Stimulated activated CD4-positive, alpha-beta T cell treated with anti-CD3 and anti-CD28 coated beads, Interleukin-4, amount 100 ng/mL, for 1 hour (primary cell): ENCODE measurements at places on chromosomes 6 and 20.

- no peak for DNase-seq
Observed at GRCh38 chr20:15359056-15359455, 1021.6 kb upstream of the FLRT3 start.

DNA sequence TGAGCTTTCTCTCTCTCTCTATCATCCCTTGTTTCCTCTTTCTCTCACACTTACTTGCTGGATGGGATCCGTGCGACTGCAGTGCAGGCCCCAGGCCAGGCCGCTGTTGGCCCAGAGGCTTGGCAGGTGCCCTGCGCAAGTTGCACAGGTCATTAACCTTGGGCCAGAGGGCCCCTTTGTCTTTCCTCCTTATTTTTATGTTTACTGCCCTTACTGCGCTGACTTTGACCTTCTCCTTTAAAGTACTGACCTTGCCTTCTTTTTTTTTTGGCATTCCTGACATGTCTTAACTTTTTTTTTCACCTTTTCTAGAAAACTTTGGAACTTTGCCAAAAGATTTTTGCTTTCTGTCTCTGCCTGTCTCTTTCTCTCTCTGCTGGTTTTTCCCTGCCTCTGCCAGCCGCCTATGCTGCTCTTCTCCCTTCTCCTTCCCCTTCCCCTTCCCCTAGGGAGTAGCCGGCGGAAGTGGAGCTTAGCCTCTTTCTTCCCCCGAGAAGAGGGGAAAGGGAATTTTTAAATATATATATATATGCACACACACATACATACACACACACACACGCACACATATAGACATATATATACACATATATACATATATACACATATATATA is 59.6 kb upstream of the CDH4 start:
- no peak for DNase-seq

DNA sequence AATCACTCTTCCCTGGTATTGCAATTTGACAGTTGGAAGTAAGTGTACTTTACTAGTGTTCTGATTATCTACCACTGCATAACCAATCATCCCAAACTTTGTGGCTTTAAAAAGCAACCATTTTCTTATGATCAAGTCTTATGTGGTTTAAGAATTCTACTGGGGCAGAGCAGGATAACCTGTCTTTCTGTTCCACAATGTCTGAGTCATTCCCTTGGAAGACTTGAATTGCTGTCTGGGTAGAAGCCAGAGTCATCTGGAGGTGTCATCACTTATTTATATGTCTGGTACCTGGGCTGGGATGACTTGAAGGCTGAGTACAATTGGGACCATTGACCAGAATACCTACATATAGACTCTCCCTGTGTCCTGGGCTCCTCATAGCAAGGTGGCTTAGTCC is 644.3 kb downstream of the HDGFL1 start:
- DNase-seq = no peak

DNA sequence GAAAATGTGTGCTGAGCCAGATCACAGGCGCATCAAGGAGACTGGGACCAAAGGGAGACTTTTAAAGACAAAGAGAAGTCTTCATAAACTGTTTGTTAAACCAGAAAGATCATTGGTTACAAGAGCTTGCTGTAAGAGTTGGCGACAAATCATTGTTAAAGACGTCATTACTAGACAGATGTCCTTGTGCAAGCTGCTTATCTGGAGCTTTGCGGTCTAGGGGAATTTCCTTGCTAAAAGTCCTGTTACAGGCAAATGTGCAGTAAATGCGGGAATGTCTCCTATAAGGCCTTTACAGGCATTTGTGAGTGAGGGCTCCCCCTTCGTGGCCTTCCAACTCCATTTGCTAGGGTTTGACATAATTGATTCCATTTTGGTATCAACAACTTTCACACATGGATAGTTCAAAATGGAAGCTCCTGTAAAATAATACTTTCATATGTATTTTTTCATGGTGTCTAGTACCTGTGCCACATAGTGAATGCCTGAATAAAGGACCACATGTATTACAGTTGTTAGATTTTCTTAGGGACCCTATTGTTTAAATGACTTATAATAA is 362.4 kb downstream of the UTRN start:
- DNase-seq = no peak

DNA sequence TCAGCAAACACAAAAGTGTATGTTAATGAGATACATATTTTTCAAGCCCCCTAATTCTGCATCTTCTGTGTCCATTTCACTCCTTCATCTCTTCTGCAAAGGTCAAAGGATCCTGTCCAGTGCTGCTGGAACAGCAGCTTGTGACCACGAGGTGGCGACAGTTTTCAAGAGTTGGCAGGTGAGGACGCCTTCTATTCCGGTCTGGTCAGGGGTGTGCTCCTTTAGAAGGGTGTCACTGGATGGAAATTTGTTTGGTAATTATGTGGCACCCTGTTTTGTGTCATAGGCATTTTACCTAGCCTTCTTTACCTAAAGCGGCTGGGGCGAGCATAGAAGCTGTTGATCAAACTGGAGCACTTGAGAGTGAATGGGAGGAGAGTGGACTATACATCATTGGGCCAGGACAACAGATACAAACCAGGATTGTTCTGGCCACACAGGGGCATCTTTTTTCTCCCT is 32.9 kb upstream of the ERVFRD-1 start:
- peak; percentile 73 for DNase-seq

DNA sequence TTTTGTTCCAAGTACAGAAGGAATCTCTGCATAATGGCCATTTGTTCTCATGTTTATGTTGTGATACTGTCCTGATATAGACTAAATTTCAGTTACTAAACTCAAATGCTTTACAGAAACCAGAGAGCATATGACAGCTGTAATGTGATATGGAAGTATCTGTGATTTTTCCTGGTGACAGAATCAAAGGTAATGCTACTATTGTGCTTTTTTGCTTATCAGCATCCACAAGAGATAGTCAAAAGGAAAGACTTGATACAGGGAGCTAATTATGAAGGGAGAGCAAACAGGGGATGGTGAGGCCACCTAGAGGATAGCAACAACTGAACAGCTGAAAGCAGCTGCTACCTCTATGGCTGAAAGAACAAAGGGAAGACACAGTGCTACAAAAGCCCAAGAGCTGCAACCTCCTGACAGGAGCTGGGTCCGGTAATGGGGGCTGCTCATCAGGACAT is 181.4 kb downstream of the PHF3 start:
- no peak for DNase-seq

GRCh38 chr20:23362392-23363256 is 642 bp downstream of the GZF1 start:
- DNase-seq = no peak

- no peak for DNase-seq
Observed at GRCh38 chr6:30683183-30683979, 3.1 kb downstream of the PPP1R18 start.

- DNase-seq = no peak
Observed at GRCh38 chr20:21019814-21020658, 86.1 kb downstream of the LINC00237 start.

GRCh38 chr20:11766961-11767360 is 150.7 kb upstream of the BTBD3 start:
- no peak for DNase-seq

- no peak for DNase-seq
Observed at GRCh38 chr6:97294451-97294850, 11.4 kb upstream of the MMS22L start.

DNA sequence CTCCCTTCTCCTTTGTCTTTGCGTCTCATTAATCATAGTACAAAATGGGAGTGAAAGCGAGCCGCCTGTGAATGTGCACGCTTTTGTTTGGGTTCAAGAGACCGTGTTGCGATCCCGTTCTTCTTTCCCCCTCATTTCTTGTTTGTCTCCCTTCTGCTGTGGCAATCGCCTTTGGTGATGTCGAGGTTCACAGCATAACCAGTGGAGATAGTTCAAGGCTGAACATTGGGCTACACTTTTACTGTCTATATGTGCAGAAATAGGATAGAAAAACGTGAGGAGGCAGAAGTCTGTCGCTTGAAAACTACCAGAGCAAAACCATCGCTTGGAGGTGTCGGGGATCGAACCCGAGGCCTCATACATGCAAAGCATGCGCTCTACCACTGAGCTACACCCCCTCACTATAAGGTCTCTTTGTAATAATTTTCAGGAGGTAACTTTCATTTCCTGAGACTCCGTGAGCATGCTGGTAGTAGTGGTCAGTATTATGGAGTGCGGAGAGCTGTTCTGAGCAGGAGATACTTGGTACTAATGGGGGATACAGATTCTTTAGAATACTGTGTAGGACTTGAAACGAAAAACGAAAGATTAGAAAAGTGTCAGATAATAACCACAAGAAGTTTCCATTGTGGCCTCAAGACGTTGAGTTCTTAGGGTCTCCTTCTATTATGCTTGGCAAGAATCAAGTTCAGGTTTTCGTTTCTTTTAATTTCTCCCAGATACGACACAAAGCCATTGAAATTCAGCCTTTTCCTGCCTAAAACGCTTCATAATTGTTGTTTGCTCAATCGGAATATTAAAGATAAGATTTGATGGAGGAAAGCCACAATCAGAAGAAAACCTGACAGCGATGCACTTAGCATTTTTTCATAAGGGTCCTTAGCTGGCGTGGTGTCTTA is 106.6 kb downstream of the TRIM27 start:
- no peak for DNase-seq

GRCh38 chr6:15330174-15330944 is 84.5 kb downstream of the JARID2 start:
- DNase-seq = no peak

- DNase-seq = no peak
Observed at GRCh38 chr6:44407951-44408670, 20.6 kb downstream of the CDC5L start.

GRCh38 chr6:6686748-6687601 is 98.5 kb downstream of the LY86 start:
- no peak for DNase-seq

DNA sequence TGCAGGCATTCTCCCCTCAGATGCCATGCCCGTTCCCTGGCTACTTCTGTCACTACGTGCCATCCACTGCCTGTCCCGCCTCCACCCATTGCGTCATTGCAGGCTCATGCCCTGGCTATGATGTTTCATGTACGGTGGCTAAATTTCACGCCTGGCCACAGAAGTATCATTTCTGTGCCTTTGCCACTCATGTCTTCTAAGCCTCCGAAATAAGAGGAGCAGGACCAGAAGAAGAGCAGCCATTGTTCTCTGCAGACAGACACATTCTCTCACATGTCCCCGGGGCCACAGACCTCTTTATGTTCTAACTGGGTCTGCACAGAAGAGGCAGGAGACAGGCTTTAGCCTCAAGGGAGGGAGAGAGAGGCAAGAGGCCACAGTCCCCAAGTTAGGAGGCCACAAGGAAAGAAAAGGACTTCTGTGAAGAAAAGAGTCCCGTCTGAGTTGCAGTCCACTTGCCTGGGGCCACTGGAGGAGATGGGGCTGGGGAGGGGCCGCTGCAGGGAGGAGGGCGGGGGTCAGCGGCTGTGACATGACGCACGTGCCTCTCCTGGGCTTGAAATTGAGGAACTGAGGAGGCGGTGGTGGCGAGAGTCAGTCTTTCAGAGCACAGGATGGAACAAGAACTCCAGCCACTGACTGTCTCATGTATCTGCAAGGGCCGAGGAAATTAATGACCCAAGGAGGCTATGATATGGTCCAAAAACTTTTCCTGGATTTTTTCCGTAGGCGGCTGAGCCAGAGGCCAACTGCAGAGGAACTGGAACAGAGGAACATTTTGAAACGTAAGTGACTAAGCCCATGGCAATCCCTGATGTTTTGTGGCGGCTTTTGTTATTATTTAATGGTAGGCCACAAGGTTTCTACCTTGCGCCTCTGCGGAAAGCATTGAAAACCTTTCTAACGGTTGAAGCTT is 55.9 kb downstream of the TBC1D7 start:
- DNase-seq = no peak

GRCh38 chr20:48155268-48155667 is 370.0 kb upstream of the SULF2 start:
- DNase-seq = no peak

- no peak for DNase-seq
Observed at GRCh38 chr6:2558098-2558680, 192.5 kb downstream of the MYLK4 start.

- no peak for DNase-seq
Observed at GRCh38 chr6:167769408-167770190, 57.1 kb upstream of the AFDN start.

GRCh38 chr6:167546611-167547327 is 221.9 kb downstream of the TTLL2 start:
- no peak for DNase-seq

- DNase-seq = no peak
Observed at GRCh38 chr6:75167851-75168250, 38.0 kb downstream of the COL12A1 start.

- no peak for DNase-seq
Observed at GRCh38 chr20:49706630-49707091, 7.0 kb downstream of the B4GALT5 start.

- DNase-seq = no peak
Observed at GRCh38 chr6:132910759-132911158, 96.4 kb downstream of the RPS12 start.
